SHP77 treated with DMSO at 0.1 percent for 48 hours (cell line): ENCODE measurements at places on chromosomes 3 and 15.
A peak's percentile ranks its signal among the peaks of the same experiment; 100 is the strongest.

GRCh38 chr15:66654361-66654738, 47.7 kb upstream of the SMAD6 start:
- DNase-seq: no peak

- no peak for DNase-seq
Measured at GRCh38 chr15:67109141-67110034, 44.0 kb downstream of the SMAD3 start.

DNA sequence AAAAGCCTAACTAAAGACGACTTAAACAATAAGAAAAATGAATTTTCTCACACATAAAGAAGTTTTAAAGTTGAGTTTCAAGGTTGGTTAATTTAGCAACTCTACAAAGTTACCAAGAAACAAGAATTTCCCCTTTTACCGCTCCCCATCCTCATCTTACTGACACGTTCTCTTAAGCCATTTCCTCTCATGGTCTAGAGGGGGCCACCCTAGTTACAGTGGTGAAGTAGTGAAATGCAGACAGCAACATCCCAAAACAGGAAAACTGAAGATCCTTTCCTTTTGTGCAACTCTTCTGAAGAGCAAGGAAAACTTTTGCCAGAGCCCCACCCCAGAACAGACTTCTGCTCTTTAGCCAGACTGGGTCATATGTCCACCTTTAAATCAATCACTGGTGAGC, 17.3 kb upstream of the SOX14 start:
- DNase-seq: no peak

DNA sequence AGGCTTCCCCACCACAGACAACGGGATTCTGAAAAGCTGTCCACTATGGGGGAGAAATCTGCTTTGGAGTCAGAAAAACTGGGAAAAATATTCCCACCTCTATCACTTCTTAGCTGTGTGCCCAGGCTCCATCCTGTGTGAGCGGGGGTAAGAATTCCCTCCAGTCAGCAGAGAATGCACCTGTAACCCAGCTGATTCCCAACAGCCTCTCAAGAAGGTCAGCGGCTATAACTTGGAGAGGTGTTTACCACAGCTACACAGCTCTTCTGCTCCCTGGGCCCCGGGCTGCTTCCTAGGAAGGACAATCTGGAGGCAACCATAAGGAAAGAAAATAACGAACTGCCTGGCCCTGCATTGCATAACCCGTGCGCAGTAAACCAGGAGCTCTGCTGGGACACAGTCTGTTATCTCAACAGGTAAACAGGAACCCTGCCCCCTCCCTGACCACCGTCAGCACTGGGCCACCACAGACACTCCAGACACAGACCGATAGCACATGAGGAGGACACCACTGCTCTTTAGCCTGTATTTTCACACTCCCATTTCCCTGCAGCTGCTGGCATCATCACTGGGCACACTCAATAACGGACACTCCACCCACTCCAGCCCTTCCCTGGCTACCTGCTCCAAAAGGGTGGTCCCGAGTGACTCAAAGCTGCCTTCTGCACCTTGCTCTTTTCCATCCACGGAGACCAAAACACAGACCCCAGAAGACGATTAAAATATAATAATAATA, 2.1 kb downstream of the RAB43 start:
- no peak for DNase-seq

DNA sequence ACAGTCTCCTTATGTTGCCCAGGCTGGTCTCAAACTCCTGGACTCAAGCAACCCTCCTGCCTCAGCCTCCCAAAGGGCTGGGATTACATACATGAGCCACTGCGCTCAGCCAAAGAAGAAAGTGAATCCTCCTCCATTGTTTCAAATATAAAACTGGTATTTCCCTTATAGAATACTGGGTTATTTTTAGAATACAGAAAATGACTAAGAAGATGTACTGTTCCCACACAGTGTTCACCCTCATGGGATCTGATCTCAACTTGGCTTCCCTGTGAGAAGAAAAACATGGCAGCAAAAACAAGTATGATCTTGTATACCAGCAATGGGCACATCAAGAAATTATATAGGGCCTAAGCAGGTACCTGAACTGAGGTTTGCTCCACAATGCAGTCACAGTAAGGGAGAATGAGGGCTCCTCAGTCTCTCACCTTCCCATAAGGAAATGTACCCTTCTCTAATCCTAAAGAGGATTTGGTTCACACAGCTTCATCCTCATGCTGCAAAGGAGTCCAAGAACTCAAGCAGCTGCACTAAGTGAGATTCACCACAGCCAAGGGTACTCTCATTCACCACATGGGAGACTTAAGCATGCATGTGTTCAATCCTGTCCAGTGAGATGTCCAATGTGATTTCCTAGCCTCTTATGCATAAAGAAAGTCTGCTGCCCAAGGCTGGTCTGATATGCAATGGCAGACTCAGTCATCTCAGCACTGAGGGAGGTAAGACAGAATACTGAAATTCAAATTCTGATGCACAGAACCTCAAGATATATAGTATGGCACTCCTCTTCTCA, 25.8 kb downstream of the USP4 start:
- DNase-seq: no peak

- DNase-seq: peak; percentile 4
Measured at GRCh38 chr3:32733631-32734229, 48.7 kb downstream of the CNOT10 start.

- no peak for DNase-seq
Measured at GRCh38 chr3:184907681-184908649, 96.0 kb downstream of the VPS8 start.

GRCh38 chr15:72784456-72784876, 908 bp upstream of the ADPGK start:
- no peak for DNase-seq
